ENCODE measurements at places on chromosomes 2 and 18. TPM values are rescaled to one million over a fixed set of nuclear protein-coding genes. Genes with fewer than 3 reads are reported as not detected.
A peak's percentile ranks its signal among the peaks of the same experiment; 100 is the strongest.

DNA sequence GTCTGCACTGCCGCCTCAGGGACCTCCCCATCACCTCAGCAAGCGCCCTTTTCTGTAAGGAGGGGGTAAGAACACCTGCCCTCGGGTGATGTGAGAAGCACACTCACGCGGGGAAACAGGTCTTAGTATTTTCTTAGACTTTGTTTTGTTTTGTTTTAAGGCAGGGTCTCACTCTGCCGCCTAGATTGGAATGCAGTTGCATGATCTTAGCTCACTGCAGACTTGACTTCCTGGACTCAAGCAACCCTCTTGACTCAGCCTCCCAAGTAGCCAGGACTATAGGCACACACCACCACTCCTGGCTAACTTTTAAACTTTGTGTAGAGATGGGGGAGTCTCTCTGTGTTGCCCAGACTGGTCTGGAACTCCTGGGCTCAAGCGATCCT, 37.1 kb downstream of the RAMP1 start:
- DNase-seq = no peak

DNA sequence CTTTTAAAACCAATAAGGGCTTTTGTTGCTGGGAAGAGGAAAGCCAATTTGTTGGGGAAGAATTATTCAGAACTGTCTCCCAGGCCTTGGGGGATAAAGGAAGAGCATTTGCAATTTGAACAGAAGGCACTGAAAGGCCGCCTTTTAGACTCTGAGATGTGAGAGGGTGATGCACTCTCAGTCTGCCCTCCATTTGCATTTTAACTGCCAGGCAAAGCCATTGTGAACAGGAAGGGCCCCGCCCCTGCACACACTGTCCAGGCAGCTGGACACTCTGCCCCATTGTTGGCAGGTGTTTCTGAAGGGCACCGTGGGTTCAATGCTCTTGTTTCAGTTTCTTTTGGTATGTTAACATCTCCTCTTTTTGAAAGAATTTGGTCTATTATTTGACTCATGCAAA, 169.5 kb upstream of the COPS8 start:
- no peak for DNase-seq

- peak; percentile 46 for DNase-seq
These were observed 558.9 kb upstream of the PKDCC start for GRCh38 chr2:41488888-41489287.

The XIRP2 gene
- 198 TPM for polyA plus RNA-seq

- no peak for DNase-seq
These were observed 63.9 kb downstream of the TMEM131 start for GRCh38 chr2:97931858-97932225.
